ENCODE measurements at places on chromosomes 11 and 22.

DNA sequence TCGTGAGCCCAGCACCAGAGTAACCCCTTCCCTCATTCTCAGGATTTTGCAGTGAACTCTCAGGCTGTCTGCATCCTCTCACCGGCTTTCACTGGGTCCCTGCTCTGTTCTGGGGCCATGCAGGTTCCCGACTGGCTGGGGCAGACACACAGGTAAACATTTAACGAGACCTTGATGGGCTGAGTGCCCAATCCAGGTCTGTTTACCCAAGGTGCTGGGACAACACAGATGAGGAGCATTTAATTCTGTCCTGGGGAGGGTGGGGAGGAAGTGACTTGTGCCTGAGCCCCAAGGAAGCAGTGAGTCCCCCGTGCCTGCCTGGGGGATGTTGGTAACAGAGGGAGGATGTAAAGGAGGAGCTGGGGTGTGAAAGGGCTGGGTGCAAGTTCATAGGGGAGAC is 4.4 kb downstream of the BIK start:
- no peak for DNase-seq

GRCh38 chr11:105754716-105755115 is 144.8 kb downstream of the GRIA4 start:
- no peak for DNase-seq

DNA sequence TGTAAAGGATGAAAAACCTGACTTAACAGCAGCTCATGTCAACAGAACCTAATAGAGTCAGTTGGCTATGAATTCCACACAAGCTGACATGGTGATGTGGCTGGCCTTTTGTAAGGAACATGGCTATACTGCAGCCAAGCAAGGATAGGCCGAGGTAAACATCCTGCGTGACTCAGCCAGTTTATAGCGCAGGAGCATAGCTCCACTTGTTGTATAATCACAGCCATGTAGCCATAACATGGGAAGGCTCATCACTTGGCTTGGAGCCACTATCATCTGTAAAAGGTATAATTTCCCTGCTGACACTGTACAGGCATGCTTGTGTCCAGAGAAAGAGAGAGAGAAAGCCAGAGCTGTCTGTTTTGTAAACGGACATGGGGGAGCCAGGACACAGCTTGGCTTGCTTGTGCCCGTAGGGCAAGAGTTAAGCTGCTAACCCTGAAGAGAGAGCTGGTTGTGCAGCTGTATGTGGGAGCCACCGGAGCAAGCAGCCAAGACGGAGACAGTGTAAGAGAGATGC is 104.4 kb upstream of the PLET1 start:
- DNase-seq = no peak

GRCh38 chr11:65781152-65781961 is 581 bp upstream of the AP5B1 start:
- DNase-seq = no peak

GRCh38 chr11:129766898-129767604 is 48.6 kb upstream of the TMEM45B start:
- peak; percentile 24 for DNase-seq

- DNase-seq = no peak
Observed at GRCh38 chr22:36925388-36926290, 12.2 kb downstream of the CSF2RB start.

- DNase-seq = no peak
Observed at GRCh38 chr11:19886498-19886897, 173.9 kb downstream of the NAV2 start.

- peak; percentile 63 for DNase-seq
Observed at GRCh38 chr11:11400635-11401232, 47.7 kb upstream of the CSNK2A3 start.

GRCh38 chr22:20781272-20781990 is 7.5 kb downstream of the SERPIND1 start:
- peak; percentile 45 for DNase-seq

GRCh38 chr22:28333088-28333487 is 346.6 kb downstream of the TTC28 start:
- no peak for DNase-seq

- DNase-seq = no peak
Observed at GRCh38 chr11:71127806-71128205, 124.6 kb downstream of the SHANK2 start.

GRCh38 chr11:66609721-66610617 is 6.5 kb upstream of the RBM14 start:
- DNase-seq = peak; percentile 35

DNA sequence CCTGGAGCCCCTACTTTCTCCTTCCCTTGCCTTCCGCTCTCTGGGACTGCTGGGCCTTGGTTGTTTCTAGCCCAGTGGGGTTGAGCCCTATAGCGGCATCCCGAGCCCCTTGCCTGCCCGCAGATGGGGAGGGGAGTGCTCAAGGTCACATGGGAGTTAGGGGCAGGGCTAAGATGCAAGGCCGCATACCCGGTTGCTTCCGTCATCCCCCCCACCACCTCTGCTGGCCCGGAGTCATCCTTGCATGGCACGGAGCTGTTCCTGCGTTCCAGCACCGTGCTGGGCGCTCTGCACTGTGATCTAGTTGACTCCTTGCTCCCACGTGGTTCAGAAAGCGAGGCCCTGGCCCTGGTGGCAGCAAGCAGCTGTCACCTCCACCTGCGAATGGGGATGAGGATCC is 18.0 kb downstream of the FLRT1 start:
- DNase-seq = no peak

GRCh38 chr11:27931770-27932169 is 176.2 kb downstream of the KIF18A start:
- no peak for DNase-seq

- no peak for DNase-seq
Observed at GRCh38 chr11:121460941-121461514, 8.3 kb upstream of the SORL1-AS1 start.

- DNase-seq = no peak
Observed at GRCh38 chr11:103964390-103964789, 72.0 kb upstream of the DDI1 start.

GRCh38 chr11:5593146-5593545 is 3.3 kb upstream of the TRIM6 start:
- no peak for DNase-seq

DNA sequence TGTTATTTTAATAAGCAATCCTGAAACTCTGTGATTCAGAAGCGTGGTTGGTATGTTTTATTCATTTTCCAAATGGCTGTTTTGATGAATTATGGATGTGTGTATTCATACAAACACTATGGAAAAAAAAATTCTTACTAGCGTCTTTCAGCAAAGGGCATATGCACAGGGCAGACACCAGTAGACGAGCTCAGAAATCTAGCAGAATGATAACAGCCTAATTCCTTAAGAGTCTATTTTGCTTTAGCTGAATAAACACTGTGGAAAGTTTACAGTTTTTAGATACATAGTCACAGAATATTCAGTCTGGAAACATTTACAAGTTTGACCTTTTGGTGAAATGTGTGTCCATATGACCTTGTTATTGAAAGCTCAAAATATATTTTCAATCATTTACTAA is 418.8 kb upstream of the LUZP2 start:
- no peak for DNase-seq

- DNase-seq = no peak
Observed at GRCh38 chr11:86627776-86628455, 44.5 kb downstream of the ME3 start.

- DNase-seq = peak; percentile 63
Observed at GRCh38 chr11:118180300-118180703, 3.9 kb upstream of the SCN2B start.

DNA sequence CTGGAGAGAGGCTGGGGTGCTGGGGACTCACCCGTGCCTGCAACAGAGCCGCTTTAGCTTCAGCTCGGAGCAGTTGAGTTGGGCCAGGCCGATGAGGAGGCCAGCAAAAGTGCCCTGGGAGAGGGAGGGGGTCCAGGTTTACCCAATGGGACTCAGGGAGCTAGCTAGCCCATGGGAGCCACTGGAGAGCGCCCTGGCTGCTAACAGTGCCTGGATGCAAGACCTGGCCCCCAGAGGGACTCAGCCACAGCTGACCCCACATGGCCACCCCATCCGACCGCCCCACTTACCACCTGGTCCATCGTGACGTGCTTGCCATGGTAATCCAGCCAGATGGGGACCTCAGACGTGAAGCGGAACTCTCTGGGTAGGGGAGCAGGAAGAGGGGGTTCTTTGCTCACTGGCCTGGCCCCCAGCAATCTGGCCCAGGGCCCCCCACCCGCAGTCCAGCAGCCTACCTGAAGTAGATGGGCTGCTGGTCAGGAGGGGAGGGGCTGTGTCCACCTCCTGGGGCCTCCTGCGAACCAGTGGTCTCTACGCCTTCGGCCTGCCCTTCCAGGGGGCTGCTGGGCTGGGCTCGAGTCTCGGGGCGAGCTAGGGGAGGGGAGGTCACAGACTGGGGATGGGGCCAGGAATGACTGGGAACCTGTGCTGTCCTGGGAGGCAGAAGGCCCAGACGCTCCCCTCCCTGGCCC is 19.1 kb upstream of the EHD1 start:
- DNase-seq = no peak

- DNase-seq = peak; percentile 8
Observed at GRCh38 chr11:128420951-128421350, 166.4 kb downstream of the ETS1 start.

- DNase-seq = peak; percentile 76
Observed at GRCh38 chr11:128610721-128611617, 23.6 kb upstream of the ETS1 start.

- DNase-seq = no peak
Observed at GRCh38 chr11:10387206-10388083, 67.6 kb upstream of the AMPD3 start.

DNA sequence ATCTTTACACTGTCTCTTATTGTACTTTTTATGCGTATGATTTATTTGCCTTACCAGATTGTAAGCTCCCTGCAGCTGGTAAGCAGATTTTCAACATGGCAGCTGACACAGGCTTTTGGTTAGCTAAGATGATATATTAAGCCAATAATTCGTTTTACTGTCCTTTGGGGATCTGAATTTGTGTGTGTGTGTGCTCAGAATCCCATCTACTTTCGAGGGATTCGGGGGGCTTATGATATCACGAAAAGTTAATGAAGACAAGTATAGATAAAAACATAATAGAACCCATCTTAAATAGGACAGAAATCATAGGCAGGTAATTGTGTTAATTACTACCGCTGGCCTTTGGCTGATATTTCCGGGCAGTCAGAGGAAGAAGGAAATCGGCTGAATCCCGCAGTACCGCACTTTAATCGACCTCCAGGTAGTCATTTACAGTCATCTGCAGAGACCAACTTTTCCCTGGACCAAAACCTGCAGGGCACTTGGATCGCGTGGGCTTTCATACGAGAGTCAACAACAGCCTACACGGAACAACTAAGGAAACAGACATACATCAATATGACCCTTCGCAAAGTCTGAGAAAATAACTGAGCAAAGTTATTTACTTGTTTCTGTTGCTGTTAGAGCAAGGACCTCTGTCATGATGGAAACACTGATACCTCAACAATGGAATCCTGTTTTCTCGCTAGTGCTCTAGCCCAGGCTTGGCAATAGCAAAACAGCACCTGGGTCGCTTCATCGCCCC is 802 bp downstream of the KBTBD3 start:
- DNase-seq = peak; percentile 25

DNA sequence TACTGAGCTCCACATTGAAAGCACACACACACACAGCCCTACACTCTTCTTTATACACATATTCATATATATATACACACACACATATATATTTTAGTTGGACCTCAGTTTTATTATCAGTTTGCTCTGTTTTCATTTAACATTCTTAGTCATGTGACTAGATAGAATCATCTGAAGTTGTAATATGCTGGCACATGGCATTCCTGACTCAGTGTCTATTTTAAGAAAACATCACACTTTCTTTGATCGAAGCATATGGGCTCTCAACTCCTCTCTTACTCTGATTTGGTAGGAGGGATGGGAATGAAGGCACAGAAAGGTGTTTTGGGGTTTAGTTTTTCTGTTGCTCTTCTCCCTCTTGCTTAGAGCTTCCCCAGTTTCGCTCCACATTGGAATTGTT is 24.8 kb downstream of the AMOTL1 start:
- DNase-seq = no peak

GRCh38 chr11:57584341-57584740 is 13.1 kb upstream of the SERPING1 start:
- no peak for DNase-seq

- no peak for DNase-seq
Observed at GRCh38 chr22:30114361-30114760, 34.1 kb downstream of the HORMAD2 start.

- DNase-seq = peak; percentile 61
Observed at GRCh38 chr11:11311169-11311568, 41.9 kb downstream of the CSNK2A3 start.

All from hematopoietic multipotent progenitor cell treated with erythropoietin and hydrocortisone succinate and interleukin-3 and kit ligand, for 6 days (in vitro differentiated cells).